Tongue (tissue), 3 donors: ENCODE measurements at places on chromosomes 12 and 14.

DNA sequence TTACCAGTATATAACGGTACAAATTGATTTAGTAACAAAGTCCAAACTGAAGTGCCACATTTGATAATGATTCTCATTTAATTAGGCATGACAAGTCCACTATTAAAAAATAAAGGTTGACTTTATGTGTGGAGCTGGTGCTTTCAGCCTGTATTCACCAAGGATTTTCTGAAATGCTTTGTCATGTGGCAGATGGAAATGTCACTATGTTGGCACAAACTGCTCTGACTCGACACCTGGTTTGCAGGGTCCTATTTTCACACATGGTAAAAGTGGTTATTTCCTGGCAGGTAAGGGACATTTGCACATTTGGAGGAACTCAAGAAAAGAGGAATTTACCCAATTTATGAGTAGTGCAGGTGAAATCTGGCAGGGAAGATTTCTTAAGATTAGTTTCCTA, 572.6 kb upstream of the MDGA2 start:
- no peak for DNase-seq

DNA sequence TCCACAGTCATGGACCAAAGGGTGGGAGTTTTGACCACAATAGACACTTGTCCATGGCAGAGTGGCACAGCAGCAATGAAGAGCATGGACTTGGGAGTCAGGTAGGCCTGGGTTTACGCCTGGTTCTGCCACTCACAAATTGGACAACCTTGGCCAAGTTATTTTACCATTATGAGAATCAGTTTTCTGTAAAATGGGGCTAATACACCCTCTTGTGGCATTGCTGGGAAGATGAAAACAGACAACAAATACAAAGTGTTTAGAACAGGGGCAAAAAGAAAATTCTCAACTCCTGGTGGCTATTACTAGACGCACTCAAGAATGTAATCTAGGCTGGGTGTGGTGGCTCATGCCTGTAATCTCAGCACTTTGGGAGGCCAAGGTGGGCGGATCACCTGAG, 2.6 kb downstream of the C12orf43 start:
- no peak for DNase-seq

- DNase-seq, result peak; percentile 97
Observed at GRCh38 chr12:124786061-124786964, 77.4 kb downstream of the SCARB1 start.

- no peak for DNase-seq
Observed at GRCh38 chr12:118391424-118391823, 15.1 kb downstream of the SUDS3 start.

- no peak for DNase-seq
Observed at GRCh38 chr12:43737646-43738045, 20.9 kb downstream of the PUS7L start.

- peak; percentile 54 for DNase-seq
Observed at GRCh38 chr12:69919495-69919894, 94.5 kb downstream of the MYRFL start.

GRCh38 chr12:25269701-25270100, 19.0 kb upstream of the KRAS start:
- no peak for DNase-seq

GRCh38 chr12:2759733-2760132, 35.0 kb upstream of the FKBP4 start:
- no peak for DNase-seq

DNA sequence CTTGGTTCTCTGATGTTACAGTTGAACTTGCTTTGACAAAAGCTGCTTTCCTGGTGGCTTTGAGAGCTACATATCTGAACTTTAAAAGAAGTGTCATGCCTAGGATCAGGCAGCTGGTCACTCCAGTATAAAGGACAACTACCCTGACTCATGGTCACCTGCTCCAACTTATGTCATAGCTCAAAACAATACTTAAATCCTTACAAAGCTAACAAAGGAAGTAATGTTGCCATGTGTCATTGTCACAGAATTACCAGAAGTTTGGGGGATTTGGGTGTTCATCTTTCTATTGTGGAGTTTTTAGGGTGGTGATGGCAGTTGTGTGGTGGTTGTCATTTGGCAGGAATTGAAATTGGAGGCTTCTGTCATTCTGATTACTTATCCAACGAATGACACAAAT, 1.8 kb upstream of the TCP11L2 start:
- no peak for DNase-seq

- DNase-seq, result no peak
Observed at GRCh38 chr12:27898022-27898421, 74.5 kb downstream of the PTHLH start.

DNA sequence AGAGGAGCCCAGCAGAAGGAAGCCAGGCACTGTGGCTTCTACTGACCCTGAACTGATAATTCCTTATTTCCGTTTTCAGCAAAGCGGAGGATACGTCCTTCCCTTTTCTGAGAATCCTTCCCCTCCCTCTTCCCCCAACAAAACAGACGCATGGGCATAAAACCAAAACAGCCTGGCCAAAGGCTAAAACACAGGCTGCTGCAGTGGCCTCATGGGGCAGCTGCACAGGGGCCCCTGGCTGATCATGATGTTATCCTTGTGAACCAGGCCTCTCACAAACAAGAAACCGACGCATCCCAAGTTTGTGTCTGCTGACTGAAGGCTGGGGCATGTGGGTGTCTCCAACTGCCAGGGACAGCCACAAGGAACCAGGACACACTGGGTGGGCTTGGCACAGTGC, 23.4 kb upstream of the STON2 start:
- peak; percentile 73 for DNase-seq

GRCh38 chr14:88631091-88631490, 68.3 kb downstream of the ZC3H14 start:
- DNase-seq, result no peak

DNA sequence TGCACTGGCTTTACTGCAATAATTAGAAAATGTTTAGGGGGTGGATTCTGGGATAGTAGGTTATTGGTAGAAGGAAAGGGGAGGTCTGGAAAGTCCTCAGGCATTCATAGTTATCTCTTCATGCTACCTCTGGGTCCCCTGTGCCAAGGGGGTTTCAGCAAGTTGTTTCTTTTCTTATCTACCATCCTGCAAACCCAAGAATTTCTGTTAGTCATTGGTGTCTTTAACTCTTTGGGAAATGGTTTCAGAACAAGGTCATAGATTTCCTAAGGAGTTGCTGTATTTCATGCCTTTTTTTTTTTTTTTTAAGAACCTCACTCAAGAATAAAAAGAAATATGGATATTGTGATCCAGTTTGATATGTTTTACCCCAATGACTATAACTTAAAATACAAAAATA, 63.6 kb downstream of the SLC4A8 start:
- no peak for DNase-seq

GRCh38 chr14:103489621-103490020, 33.0 kb downstream of the CKB start:
- DNase-seq, result no peak

DNA sequence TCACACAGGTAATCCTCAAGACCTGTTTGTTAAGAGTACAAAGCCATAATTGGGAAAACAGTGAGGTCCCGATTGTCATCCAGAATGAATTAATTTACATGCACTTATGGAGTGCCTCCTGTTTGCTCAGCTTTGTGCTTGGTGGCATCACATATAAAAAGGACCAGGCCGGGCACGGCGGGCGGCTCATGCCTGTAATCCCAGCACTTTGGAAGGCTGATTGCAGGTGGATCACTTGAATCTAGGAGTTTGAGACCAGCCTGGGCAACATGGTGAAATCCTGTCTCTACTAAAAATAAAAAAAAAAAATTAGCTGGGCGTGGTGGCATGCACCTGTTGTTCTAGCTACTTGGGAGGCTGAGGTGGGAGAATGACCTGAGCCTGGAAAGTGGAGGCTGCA, 247.4 kb downstream of the CACNA1C start:
- no peak for DNase-seq

GRCh38 chr12:80766897-80767296, 50.2 kb downstream of the MYF5 start:
- no peak for DNase-seq

DNA sequence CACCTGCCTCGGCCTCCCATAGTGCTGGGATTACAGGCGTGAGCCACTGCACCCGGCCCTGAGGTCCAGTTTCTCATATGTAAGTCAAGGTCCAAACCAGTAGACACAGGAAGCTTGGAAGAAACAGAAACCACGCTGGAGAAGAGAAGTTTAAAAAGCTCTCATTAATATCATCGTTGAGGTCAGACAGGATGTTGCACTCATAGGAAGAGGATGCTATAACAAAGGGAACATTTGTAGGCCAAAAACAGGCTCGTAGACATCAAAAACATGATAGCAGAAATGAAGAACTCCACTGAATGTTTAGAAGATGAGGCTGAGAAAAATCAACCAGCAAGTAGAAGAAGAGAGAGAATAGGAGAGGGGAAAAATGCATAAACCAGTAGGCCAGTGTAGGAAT, 46.8 kb downstream of the ACACB start:
- no peak for DNase-seq

GRCh38 chr12:122161682-122162081, 12.3 kb downstream of the IL31 start:
- no peak for DNase-seq

- no peak for DNase-seq
Observed at GRCh38 chr12:65800937-65801336, 23.3 kb upstream of the HMGA2 start.

DNA sequence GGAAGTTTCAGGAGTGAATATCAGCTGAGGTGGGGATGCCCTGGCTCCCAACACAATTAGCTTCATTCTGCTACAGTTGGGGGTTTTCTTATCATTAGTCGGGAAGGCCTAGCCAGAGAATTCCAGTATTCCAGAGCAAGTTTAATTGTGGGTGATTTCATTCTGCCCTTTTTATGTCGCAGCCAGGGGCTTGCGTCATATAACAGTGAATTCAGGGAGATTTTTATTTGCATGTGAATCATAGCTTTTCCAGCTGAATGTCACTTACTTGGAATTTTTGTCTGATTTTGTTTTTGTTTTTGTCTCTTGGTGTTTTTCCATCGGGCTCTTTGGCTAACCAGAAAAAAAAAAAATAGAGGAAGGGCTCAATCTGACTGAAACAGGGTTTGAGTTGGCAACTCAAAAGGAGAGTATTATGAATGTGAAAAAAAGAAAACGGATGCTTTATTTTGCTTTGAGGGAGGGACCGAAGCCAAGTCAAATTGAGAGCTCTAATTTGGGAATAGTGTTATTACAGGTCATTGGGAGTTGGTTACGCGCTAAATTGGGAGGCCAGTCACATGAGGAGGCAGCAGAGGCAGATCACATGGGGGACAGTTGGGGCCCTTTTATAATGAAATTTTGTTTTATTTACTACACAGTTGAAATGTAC, 119.4 kb downstream of the SAMD4A start:
- DNase-seq, result no peak

DNA sequence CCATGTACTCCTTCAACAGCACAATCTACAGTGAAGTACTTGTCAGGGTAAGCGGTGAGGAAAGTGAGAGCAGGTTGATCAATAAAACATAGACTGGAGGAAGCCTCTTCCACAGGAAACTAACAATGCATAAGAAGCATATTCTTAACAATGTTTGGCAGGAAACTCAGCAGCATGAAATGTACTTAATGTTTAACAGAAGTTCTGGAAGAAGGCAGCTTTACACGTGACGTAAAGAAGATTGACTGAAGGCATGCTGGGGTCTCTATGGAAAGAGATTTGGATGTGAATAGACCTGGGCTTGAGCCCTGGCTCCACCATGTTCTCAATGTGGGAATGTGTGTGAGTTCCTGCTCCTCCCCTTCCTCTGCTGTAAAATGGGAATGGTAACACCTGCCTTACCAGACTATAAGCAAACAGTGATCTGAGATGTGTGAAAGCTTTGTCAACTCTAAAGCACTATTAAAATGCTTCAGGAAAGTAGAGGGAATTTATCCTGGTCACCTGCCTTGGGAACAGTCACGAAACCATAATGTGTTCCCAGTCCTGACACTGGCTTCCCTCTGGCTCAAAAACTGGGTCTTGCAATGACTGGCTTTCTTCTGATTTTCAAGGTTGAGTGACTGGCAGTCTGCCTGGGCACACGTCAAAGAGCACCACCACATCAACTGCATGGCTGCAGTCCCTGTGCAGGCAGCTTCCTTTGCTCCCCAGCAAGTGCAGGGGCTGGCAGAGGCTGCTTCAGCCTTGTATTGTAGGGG, 384.6 kb downstream of the APAF1 start:
- DNase-seq, result peak; percentile 66

DNA sequence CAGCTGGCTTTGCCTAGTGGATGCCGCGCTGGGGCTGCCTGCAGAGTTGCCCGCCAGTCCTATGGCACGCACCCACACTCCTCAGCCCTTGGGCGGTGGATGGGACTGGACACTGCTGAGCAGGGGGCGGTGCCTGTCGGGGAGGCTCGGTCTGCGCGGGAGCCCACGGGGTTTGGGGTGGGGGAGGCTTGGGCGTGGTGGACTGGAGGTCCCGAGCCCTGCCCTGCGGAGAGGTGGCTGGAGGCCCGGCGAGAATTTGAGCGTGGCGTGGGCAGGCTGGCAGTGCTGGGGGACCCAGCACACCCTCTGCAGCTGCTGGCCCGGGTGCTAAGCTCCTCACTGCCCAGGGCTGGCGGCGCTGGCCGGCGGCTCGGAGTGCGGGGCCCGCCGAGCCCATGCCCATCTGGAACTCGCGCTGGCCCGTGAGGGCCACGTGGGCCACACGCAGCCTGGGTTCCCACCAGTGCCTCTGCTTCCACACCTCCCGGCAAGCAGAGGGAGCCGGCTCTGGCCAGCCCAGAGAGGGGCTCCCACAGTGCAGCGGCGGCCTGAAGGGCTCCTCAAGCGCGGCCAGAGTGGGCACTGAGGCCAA, 68.1 kb downstream of the ETNK1 start:
- no peak for DNase-seq

DNA sequence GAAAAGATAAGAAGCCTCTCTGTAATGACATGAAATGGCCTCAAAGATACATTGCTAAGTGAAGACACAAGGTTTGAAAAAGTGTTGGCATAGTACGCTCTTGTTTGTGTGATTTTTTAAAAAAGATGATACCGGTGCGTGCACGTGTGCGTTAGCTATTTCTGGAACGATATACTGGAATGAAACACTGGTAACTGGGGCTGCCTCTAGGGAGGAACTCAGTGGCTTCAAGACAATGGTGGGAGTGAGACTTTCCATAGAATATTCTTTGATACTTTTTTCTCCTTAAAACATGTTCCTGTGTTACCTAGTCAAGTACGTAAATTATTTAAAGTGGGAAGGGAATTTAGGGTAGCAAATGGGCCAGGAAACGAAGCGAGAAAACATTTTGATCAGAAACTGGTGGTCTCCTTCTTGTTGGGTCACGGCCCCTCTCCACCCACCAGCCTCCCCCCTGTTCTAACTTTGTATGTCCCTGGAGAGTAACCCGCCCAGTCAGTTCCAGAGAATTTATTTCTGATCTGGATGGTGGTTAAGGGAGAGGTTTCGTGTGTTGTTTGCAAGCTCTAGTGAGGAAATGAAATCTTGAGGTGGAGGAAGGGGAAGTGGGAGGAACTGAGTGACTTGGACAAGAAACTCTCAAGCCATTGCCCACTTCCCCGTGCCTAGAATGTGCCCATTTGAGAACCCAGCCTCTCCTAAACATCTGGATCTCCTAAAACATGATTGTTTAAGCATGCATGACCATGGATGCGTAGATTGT, 6.6 kb downstream of the FGF6 start:
- DNase-seq, result no peak

GRCh38 chr12:84698576-84699333, 213.8 kb downstream of the SLC6A15 start:
- no peak for DNase-seq
